ENCODE measurements at places on chromosomes 1 and 21.
A peak's percentile ranks its signal among the peaks of the same experiment; 100 is the strongest.

DNA sequence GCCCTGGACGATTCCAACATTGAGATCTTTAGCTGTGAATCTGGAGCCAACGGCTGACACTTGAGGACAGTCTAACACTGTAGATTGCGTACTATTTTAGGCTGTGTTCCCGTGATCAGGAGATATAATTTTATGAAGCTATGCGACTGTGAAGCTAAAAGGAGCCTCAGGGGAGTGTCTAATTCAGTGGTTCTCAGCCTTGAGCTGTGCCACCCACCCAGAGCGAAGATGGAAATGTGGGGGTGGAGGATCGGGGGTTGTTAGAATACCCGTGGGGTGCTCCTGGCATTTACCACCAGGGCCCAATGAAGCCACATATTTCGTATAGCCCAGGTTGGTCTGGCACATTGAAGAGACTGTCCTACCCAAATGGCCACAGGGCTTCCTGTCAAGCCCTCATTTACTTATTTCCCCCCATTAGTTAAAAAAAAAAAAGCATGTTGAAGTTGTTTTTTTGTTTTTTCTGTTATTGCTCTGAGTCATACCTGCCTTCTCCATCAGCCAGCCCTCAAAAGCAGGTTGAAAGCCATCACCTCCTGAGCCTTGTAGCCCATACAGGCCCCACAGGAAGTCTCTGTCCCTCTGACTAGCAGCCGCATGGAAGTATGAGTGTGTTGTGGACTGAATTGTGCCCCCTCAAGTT, 141.7 kb downstream of the GALNT2 start:
- DNase-seq = no peak

DNA sequence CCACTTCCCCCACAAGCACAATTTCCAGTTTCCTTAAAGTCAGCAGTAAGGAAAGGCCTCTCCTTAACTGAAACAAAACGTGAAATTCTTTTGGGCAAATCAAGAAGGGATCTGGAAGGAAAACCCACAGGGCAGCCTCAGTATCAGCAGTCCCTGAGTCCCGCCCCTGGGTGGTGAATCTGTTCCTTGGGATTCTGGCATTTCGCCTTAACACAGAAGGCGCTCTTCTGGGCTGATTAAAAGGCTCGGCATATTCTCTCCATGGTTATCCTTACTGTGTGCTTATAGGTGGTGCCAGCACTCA, 12.2 kb upstream of the RAB4A start:
- no peak for DNase-seq

GRCh38 chr1:14716474-14716873, 118.0 kb downstream of the KAZN start:
- no peak for DNase-seq

GRCh38 chr1:226988334-226988666, 48.2 kb downstream of the COQ8A start:
- no peak for DNase-seq

DNA sequence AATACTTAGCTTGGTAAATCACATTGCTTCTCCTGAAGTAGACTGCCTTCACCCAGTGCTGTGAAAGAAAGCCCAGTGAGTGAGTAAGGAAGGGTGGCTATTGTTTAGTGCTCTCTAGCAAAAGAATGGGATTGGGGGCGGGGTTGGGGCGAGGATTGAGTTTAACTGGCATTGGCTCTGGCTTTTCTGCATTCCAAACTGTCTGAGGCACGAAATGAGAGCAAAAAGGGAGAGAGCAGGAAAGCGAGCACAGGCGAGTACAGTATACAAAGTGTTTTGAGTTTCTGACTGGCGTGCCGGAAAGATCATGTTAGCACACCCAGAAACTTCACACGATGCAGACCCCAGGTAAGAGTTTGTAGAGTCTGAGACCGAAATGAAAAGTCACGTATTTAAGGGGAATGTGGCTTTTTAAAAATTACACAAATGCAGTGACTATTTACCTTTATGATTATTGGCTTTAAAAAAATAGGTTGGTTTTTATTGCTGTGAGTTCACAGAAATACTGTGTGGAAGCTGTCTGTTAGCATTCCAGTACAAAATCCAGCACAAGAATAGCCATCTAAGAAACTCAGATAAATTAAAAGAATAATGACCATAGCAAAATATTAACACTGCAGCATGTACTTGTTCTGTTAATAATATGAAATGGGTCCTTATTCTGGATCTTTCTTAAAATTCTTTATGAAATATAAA, 155.4 kb downstream of the CLEC20A start:
- peak; percentile 64 for DNase-seq

GRCh38 chr1:2595261-2595811, 8.8 kb downstream of the PRXL2B start:
- no peak for DNase-seq

DNA sequence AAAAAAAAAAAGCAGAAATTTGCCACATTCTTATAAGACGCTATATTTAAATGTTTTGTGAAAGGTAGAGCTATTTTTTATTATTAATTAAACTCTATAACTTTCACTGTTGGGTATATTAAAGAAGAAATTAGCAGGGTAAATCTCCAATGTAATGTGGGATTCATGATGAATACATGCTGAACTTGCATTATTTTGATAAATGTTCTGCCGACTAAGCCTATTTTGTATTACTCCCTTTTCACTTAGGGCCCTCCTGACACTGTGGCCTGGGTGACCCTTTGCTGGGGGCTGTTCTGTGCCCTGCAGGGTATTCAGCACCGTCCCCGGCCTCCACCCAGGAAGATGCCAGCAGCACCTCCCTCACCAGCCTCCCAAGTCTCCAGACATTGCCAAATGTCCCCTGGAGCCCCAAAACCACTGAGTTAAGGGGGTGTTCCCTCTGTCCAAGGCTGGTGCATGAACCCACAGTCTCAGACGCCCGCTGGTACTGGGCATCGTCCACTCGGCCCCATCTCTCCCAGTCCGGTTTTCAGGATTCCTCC, 22.5 kb downstream of the RSPH1 start:
- DNase-seq = no peak

DNA sequence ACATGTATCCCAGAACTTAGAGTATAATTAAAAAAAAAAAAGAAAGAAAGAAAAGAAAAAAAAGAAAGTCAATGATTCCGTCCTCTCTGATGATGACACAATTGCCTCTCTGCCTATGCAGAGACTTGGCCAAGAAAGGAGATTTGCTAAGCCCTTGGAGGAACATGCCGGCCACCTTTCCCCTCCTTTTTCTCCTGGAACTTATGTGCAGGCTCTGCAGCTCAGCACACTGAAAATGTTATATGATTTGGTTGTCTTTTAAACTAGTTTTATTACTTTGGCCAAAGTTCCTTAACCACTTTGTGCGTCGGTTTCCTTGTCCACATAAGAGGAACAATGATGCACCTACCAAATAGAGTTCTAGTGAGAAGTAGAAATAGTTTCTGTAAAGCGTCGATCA, 111.4 kb upstream of the ZNF644 start:
- no peak for DNase-seq

DNA sequence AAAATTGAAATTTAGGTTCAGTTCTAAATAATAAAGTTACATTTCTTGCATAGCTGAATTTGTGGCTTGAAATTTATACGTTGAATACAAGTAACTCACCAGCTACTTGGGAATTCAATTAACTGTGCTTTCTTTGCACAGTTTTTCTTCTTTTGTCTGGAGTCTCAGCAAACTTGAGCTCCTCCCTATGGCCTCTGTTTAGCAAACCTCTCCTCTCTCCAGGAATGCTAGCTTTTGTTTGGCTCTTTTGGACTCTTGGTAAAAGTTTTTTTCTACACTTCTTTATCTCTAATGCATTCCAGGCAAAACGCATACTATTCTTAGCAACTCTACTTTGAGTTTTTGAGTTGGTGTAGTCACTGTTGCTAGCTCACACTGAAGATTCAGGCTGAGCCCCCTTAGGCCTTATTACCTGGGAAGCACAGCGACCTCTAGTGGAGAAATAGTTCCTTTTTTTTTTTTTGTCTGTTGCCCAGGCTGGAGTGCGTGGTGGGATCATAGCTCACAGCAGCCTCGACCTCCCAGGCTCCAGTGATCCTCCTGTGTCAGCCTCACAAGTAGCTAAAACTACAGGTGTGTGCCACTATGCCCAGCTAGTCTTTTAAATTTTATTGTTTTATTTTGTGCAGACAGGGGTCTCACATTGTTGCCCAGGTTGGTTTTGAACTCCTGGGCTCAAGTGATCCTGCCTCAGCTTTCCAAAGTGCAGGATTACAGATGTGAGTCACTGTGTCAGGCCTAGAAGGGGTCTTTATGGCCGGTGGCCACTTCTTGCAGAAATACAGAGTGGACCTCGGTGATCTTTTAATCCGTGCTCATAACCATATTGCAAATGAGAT, 61.7 kb downstream of the CASQ2 start:
- no peak for DNase-seq

GRCh38 chr1:205263580-205264190, 35.9 kb downstream of the TMCC2 start:
- no peak for DNase-seq

DNA sequence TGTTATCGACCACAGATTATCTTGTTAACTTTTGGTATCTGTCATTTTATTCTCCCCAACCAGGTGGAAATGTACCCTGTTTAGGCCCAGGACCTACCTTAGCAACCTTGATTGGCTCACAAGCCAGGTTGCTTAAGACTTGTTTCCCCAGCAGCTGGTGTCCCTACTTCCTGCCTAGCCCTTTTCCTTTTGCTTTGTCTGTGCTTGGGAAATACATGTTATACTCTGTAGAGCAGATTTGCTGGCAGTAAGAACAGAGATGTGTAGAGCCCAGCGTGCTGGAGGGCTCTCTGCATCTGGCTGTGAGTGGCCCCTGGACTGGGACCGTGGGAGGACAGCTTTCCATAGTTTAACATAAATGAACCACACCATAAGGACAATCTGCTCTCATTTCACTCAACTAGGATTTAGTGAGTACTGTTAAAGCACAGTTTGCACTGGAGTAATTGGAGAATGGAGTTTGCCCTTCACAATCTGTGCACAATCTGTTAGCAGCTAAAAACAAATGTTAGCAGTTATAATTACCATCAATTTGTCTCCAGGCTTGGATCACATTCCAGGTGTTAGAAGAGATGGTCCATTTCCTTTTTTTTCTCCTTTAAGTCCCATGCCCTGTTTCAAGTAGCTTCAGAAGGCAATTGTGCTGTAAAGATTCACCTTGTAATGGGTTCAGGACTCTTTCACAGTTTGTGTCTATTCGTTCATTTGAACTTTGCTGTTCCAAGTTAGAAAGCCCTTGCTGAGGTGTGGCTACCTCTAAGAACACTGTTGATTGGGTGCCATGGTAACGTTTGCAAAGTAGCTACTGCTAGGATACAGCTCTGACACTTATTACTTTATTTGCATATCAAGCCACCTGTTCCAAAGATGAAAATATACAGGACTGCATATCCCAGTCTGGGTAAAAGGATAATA, at the start of gene APOBEC4:
TSS of gene APOBEC4 (minus strand) at position 770 of the 915 bp plus-strand sequence. CDS start 4,535 bp downstream, outside the sequence.
- no peak for DNase-seq

- DNase-seq = peak; percentile 32
Observed at GRCh38 chr1:236395230-236395946, 1.3 kb downstream of the EDARADD start.

DNA sequence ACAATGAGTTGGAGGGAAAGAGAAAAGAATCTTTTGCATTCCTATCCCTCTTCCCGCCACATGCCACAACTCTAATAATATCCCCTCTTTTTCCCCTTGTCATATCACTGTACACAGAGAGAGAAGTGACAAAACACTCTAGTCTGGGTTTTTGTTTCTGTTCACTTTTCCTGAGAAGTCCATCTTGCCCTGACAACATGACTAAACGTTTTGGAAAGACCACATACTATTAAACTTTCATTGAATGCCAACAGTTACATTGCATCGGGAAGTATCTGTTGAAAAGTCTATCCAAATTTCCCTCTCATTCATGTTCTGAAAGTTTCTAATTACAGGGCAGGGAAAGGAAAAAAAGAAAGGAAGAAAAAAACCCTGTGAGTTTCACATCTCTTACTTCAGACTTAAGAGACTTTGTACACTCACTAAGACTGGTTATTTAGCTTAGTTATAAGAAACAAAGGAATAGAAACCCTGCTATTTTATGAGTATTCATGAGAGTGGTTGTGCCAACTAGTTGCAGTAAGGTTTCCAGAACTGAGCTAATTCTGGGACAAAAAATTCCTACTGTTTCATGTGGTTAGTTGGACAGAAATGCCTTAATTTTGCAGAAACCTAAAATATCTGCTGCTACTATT, 16.9 kb downstream of the PLA2G4A start:
- no peak for DNase-seq
